CD4-positive, alpha-beta T cell treated with Interleukin-12 subunit alpha and Interleukin-12 subunit beta, for 1 hour (primary cell): ENCODE measurements at places on chromosomes 6 and 20.

- no peak for DNase-seq
These were observed 13.0 kb downstream of the UNC5CL start for GRCh38 chr6:41025966-41026530.

- no peak for DNase-seq
These were observed 1269.3 kb downstream of the GRIK2 start for GRCh38 chr6:102662851-102663250.

GRCh38 chr20:63066506-63067265 lies 59.9 kb upstream of the BHLHE23 start:
- DNase-seq = no peak

GRCh38 chr20:63007646-63008488 lies 1.1 kb upstream of the BHLHE23 start:
- DNase-seq = no peak

DNA sequence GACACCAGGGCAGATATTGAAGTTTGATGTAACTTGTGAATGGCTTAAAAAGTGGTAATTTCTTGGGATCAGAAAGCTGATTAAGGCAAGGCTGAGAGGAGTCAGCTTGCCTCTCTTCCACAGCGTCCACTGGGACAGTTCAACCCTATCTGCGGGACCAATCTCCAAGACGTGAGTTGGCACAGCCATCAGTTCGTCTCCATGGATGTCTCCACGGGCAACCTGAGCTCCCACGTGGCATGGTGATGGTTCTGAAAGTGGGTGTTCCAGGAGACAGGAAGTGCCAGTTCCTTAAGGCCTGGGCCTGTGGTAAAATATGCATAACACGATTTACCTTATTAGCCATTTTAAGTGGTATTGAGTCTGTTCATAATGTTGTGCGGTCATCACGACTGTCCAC lies 67.9 kb upstream of the BHLHE23 start:
- DNase-seq = no peak

DNA sequence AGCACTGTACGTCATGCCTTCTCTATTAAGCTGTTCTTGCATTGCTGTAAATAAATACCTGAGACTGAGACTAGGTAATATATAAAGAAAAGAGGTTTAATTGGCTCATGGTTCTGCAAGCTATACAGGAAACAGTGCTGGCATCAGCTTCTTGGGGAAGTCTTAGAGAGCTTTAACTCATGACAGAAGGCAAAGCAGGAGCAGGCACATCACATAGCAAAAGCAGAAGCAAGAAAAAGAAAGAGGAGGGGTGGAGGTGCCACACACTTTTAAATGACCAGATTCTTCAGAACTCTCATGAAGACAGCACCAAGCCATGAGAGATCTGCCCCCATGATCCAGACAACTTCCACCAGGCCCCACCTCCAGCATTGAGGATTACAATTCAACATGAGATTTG lies 30.1 kb downstream of the CYB5R4 start:
- no peak for DNase-seq

- DNase-seq = no peak
These were observed 173.1 kb downstream of the HACE1 start for GRCh38 chr6:104686550-104687175.

DNA sequence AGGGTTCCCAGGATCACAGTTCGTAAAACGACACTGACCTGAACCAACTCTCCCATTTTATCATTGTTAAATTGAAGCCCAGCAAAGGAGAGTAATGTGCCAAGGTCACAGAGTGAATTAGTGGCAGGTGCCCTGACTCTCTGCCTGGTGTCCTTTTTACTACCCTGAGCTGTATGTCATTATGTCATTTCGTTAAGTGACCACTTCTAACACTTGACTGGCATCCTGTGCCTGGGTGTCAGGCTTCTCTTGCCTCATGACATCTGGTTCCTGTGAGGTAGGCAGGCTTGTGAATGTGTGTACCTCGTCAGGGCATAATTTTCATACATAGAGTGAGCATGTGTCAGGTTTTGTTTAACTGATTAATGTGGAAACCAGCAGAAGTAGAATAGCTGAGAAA lies 48.6 kb downstream of the RALY start:
- DNase-seq = no peak

DNA sequence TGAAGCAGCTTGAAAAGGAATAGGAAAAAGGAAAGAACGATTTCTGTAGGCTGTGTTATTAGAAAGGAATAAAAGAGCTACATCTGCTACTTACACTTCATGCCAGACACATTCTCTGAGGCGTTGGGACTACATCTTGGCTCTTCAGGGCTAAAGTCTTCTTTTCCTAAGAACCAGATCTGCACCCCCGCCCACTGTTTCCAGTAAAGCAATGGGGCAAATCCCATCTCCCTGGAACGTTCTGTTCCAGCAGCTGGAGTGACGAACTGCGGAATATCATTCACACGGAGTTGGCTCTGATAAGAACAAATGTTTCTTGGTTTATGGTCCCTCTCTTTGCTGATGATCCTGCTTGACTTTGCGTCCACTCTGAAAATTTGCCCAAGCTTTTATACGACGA lies 26.9 kb downstream of the FAM50B start:
- no peak for DNase-seq

DNA sequence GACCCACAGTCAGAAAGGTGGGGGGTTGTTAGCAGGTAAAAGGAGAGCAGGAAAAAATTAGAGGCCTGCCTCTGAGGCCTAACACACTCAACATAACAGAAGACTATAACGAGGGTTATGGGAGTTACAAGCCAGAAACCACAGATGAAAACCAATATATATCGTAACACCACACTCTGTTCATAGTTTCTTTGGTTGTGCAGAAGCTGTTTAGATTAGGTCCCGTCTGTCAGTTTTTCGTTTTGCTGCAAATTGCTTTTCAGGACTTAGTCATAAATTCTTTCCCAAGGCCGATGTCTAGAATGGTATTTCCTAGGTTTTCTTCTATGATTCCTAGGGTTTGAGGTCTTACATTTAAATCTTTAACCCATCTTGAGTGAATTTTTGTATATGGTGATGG lies 3.7 kb upstream of the MAP3K5 start:
- DNase-seq = no peak

DNA sequence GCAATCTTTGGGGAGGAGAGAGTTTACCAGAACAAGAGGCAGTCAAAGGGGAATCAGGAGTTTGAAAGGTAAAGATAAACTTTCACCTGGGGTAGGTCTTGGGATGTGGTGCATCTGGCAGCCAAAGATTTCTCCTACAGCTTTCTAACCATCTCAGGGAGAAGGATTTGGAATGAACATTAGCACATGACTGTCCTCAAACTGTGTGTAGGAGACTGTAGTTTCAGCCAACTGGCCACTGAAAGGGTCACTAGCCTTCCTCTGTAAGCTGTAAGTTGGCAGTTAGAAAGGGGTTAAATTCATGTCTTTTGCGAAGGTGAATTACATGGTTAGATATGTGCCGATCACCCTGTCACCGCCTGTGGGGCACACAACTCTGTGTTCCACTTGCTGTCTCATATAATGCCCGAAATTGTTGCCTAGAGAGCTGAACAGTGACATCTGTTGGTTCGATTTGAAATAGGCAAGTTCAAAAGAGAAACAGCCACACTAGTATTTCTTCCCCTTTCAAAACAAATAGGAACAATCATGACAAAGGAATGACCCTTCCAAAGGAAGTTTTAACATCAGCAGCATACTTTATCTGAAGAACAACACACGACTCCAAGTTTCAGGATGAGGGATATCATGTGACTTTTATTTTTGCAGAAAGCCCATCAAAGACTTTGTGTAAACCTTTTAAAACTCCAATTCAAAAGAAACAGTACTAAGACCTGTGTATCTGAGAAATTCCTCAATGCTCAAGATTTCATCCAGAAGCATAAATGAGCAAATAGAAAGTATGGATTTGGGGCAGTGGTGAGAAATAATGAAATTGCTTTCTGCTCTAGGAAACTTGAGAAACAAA lies 1.1 kb upstream of the OPN5 start:
- peak; percentile 51 for DNase-seq

DNA sequence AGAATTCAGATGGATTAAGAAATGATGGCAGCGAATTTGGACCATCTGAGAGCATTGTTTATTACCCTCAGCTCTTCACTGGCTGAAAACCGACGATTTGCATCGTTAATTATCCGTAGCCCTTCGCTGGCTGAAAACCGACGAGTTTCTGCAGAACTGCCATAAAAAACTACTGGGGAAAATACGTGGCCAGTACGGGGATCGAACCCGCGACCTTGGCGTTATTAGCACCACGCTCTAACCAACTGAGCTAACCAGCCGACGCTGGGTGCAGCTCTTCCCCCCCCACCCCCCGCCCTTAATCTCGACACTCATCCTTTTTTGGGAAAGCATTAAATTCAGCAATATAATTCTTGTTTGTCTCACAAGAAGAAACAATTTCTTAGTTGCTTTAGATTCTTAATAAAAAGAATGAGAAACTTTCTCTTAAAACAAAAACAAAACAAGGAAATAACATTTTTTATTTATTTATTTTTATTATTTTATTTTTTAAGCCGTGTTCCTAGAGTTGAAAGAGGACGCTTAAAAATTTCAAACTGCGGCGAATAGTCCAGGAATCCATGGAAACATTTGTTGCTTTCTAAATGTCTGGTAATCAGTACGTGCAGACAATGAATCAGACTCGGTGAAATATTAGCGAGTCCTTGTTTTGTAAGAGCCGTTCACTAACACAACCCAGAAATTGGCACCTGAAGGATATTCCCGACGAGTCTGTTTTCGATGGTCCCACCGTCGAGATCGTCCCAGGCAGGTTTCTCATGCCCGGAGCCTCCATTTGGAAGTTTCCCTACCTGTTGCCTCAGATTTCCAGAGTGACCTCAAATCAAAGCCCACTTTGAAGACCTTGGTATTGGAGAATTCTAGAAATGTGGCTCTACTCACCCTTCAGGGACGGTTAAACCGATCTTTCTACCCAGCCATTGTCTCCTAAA lies 27.8 kb downstream of the PRSS16 start:
- DNase-seq = no peak
